ENCODE measurements at places on chromosomes 2 and 18.

DNA sequence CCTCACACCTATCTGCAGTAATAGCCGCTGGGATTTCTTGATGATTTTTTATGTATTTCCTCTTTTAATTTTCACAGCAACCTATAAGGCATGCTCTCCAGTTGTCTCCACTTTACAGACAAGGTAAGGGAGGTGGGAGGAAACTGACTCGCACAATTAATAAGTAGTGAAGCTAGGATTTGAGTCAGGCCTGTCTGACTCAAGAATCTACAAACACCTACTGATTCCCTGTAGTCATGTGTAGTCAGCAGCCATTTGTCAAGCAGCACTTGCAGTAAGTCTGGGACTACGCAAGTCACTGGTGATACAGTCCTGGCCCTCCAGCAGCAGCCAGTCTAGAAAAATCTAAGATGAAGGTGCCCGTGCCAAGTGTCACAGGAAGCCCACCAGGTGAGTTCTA, 193.6 kb upstream of the PKDCC start:
- DNase-seq, result peak; percentile 93

- no peak for DNase-seq
These were observed 6.9 kb upstream of the TRAF3IP1 start for GRCh38 chr2:238313289-238313990.

- DNase-seq, result no peak
These were observed 24.9 kb downstream of the TDRD15 start for GRCh38 chr2:21148718-21149117.

DNA sequence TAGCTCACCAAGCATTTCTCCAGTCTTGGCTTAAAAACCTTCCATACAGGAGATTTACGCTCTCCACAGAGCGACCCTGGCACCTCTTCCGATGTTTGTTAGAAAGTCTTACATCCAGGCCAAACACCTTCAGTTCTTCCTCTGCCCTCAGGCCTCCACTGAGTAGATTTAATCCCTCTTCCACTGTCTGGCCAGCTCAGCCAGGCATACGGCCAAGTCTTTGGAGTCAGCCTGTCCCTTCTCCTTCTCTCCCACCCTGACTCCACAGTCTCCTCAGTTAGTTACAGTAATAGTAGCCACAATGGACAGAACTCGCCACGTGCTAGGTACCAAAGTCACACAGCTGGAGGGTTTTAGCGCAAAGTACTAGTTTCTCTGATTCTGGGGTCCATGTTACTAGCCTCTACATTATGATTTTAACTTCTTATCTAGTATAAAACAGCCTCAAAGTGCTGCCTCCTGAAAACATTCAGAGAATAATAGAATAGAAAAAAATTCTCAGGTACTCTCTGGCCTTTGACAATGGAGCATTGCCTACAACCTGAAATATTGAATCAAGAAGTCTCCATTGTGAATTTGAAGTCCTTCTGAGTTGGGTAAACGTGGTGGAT, 39.5 kb downstream of the THNSL2 start:
- DNase-seq, result no peak

GRCh38 chr2:27690052-27690451, 26.4 kb downstream of the SLC4A1AP start:
- DNase-seq, result no peak
